Testis (tissue), 5 donors: ENCODE measurements at places on chromosomes 1 and 21. TPM values are rescaled to one million over a fixed set of nuclear protein-coding genes. Genes with fewer than 3 reads are reported as not detected.

DNA sequence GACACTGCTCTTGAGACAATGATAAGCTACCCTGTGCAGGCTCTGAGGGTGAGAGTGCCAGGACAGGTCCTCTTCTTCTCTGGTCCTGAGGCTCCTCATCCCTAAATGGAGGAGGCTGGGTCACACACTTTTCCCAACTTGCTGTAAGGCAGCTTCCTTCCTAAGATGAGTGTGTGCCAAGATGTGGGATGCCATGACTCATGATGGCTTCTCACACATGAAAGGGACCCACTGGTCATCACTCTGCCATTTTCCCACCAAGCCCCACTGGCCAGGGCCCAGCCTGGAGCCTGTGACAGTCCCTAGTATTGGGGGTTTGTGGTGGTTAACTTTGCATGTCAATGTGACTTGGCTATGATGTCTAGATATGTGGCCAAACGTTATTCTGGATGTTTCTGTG lies 54.4 kb downstream of the CNIH3 start:
- H3K4me1 ChIP-seq = no peaks in the 10 kb centered on the region
- H3K36me3 ChIP-seq = no peaks in the 10 kb centered on the region
- no peaks in the 10 kb centered on the region for H3K27me3 ChIP-seq
- no peak overlapping the region for H3K4me3 ChIP-seq
- no peak overlapping the region for H3K27ac ChIP-seq
- DNase-seq = no peak

GRCh38 chr1:61157468-61157987 lies 75.2 kb downstream of the NFIA start:
- H3K4me1 ChIP-seq = peaks cover 14% of the 10 kb centered on the region
- H3K27ac ChIP-seq = peak overlapping the region; percentile 15
- no peak overlapping the region for H3K4me3 ChIP-seq
- DNase-seq = no peak

DNA sequence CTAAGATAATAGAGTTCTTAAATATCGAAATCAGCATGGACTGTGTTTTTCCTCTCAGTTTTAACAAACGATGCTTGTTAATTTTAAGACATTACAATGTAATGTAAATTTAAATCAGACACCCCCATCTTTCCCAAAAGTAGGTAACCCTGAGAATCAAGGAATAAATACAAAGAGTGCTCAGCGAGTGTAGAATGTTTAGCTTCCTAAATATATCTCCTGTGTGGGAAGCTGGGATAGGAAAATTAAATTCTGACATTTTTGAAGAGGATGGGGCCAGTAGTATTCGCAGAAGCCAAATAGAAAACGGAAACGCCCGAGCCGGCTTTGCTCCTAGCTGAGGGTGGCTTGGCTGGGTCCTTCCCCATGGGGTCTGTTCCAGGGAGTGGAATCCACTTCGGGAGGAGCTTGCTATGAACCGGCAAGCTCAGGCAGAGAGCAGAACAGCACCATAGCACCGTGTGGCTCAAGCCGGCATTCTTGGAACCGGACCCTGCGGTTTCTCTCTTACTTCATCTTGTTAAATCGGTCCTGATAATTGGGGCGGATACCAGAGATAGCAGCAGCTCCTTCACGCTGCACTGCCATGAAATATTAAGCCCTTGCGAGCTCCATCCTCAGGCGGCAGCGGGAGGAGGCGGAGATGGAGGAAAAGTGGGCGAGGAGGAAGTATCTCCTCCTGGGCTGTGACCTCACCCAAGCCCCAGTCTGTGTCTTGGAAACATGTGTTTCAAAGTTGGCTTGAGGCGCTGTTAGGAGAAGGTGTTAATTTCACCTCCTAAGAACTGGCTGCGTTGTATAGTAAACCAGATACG lies 24.9 kb downstream of the MAP3K7CL start:
- H3K27ac ChIP-seq = peak overlapping the region; percentile 64
- no peaks in the 10 kb centered on the region for H3K27me3 ChIP-seq
- DNase-seq = peak; percentile 29
- no peaks in the 10 kb centered on the region for H3K4me1 ChIP-seq
- H3K36me3 ChIP-seq = no peaks in the 10 kb centered on the region

DNA sequence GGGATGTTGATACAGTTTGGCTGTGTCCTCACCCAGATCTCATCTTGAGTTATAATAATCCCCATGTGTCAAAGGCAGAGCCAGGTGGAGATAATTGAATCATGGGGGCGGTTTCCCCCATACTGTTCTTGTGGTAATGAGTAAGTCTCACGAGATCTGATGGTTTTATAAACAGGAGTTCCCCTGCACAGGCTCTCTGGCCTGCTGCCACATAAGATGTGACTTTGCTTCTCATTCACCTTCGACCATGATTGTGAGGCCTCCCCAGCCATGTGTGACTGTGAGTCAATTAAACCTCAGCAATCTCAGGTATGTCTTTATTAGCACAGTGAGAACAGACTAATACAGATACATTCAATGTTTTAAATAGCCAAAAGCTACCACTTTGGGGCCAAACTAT lies 41.1 kb downstream of the SLC35F3 start:
- H3K36me3 ChIP-seq = no peaks in the 10 kb centered on the region
- H3K27ac ChIP-seq = no peak overlapping the region
- H3K27me3 ChIP-seq = no peaks in the 10 kb centered on the region

DNA sequence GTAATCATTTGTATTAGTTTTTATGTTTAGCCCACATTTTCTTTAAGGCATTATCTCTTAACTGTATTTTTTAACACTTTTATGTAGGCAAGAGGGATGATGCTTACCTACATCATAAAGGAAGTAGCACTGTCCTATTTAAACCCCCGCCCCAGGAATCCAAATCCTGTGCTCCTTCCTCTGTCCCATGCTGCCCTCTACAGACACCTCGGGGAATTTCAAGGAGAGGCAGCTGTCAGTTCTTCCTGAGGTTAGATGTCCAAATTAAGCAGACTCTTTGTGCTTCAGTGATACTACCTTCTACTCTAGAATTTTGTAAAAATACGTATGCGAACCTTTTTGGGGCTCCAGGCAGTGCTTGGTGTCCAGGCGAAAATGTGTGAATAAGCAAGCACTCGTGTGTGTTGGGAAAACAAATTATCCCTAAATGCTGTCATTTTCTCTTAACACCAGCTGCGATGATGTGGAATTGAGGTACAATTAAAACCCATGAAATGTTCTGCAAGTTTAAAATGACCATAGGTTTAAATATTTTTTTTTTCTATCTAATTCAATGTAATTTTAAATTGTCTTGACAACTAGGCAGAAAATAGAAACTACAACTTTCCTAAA lies 19.2 kb downstream of the CRCT1 start:
- no peaks in the 10 kb centered on the region for H3K27me3 ChIP-seq
- H3K27ac ChIP-seq = no peak overlapping the region
- DNase-seq = peak; percentile 72

GRCh38 chr1:183590244-183591191 lies at the start of gene NCF2:
TSS of gene NCF2 (minus strand) at chr1:183590459. CDS start at chr1:183590329, 130 bp downstream.
- DNase-seq = peak; percentile 26
- H3K4me1 ChIP-seq = no peaks in the 10 kb centered on the region
- no peaks in the 10 kb centered on the region for H3K27me3 ChIP-seq
- no peak within 1 kb of the TSS for H3K4me3 ChIP-seq
- H3K36me3 ChIP-seq = no peaks in the 10 kb centered on the region

GRCh38 chr1:63643926-63644325 lies 50.7 kb downstream of the PGM1 start:
- no peak overlapping the region for H3K4me3 ChIP-seq
- no peaks in the 10 kb centered on the region for H3K36me3 ChIP-seq
- no peak for DNase-seq
- no peaks in the 10 kb centered on the region for H3K27me3 ChIP-seq
- H3K27ac ChIP-seq = no peak overlapping the region

DNA sequence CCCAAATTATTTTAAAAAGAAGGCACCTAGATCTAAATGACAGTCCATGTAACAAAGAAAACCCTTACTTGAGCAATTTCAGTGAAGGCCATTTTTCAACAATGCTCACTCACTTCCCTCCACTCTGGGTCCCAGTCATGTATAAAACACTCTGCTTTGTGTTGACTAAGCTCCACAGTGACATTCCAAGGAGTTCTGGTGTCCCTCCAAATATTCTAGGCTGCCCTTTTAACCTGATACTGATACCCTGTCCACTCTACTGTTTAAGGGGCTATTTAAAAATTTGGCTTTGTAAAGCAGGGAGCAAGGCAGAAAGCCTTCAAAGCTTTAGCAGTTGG lies 73.6 kb downstream of the GNG12 start:
- H3K4me1 ChIP-seq = peaks cover 5% of the 10 kb centered on the region
- DNase-seq = no peak

- H3K4me3 ChIP-seq = no peak overlapping the region
- DNase-seq = no peak
- no peaks in the 10 kb centered on the region for H3K27me3 ChIP-seq
- no peaks in the 10 kb centered on the region for H3K4me1 ChIP-seq
Measured at GRCh38 chr21:40947713-40948112, 100.8 kb upstream of the DSCAM start.

- no peak overlapping the region for H3K27ac ChIP-seq
- DNase-seq = no peak
- H3K36me3 ChIP-seq = no peaks in the 10 kb centered on the region
- peaks cover 5% of the 10 kb centered on the region for H3K4me1 ChIP-seq
- no peak overlapping the region for H3K4me3 ChIP-seq
Measured at GRCh38 chr1:58063095-58063494, 483.4 kb downstream of the OMA1 start.

- no peak overlapping the region for H3K4me3 ChIP-seq
- no peaks in the 10 kb centered on the region for H3K36me3 ChIP-seq
- H3K27ac ChIP-seq = no peak overlapping the region
- H3K27me3 ChIP-seq = no peaks in the 10 kb centered on the region
Measured at GRCh38 chr1:56060906-56061305, 518.5 kb downstream of the PLPP3 start.

- no peaks in the 10 kb centered on the region for H3K36me3 ChIP-seq
- peak within 1 kb of the TSS; percentile 74 for H3K27ac ChIP-seq
- H3K4me3 ChIP-seq = peak within 1 kb of the TSS; percentile 81
- H3K27me3 ChIP-seq = no peaks in the 10 kb centered on the region
- no peaks in the 10 kb centered on the region for H3K4me1 ChIP-seq
Measured at GRCh38 chr1:212432661-212433576, at the start of gene NENF. TSS of gene NENF (plus strand) at chr1:212432920. CDS start at chr1:212432944, 24 bp downstream.

DNA sequence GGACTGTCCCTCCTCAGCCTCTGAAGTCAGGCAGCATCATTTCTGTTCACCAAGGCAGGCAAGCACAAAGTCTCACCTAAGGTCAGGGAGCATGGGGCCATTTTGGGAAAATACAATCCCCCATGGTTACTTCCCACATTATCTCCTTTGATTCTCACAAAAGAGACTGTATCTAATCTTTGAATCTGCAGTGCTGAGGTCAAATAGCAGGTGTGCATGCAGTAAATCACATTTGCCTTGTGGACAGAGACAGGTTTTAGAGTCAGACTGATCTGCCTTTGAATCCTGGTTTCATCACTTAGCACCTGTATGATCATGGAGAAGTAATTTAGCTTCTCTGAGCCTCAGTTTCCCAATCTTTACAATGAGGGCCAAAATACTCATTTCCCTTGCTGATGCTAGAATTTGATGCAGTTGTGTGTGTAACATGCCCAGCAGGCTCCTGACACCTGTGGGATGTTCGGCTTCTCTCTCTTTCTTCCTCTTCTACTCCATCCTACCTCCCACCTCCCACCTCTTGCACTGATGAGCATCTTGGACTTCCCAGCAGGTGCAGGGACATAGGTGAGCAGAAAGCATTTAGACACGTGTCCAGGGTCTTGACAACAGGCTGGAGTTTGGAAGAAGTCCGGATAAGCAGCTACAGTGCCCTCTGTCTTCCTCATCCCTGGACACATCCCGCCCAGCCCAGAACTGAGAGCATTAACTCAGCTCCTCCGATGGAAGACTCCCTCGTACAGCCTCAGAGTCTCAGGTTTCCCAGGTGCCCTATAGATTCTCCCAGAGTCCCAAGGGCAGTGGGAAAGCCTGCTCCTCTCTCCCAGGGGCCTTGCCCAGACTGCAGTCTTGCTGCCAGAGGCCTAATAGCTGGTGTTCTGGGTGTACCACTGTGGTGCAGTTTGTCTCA lies 18.9 kb downstream of the NENF start:
- no peaks in the 10 kb centered on the region for H3K27me3 ChIP-seq
- no peak overlapping the region for H3K27ac ChIP-seq
- H3K4me1 ChIP-seq = no peaks in the 10 kb centered on the region
- H3K36me3 ChIP-seq = no peaks in the 10 kb centered on the region

GRCh38 chr1:27011058-27011764 lies 1.4 kb downstream of the TENT5B start:
- H3K4me3 ChIP-seq = no peak overlapping the region
- H3K36me3 ChIP-seq = no peaks in the 10 kb centered on the region
- no peaks in the 10 kb centered on the region for H3K27me3 ChIP-seq
- DNase-seq = no peak
- peaks cover 4% of the 10 kb centered on the region for H3K4me1 ChIP-seq
- H3K27ac ChIP-seq = no peak overlapping the region

- DNase-seq = no peak
- no peaks in the 10 kb centered on the region for H3K4me1 ChIP-seq
- no peak overlapping the region for H3K4me3 ChIP-seq
- no peak overlapping the region for H3K27ac ChIP-seq
Measured at GRCh38 chr1:78721136-78721535, 71.5 kb downstream of the IFI44 start.

GRCh38 chr1:203584035-203584434 lies 42.6 kb upstream of the ATP2B4 start:
- DNase-seq = no peak
- no peaks in the 10 kb centered on the region for H3K36me3 ChIP-seq
- no peaks in the 10 kb centered on the region for H3K4me1 ChIP-seq
- H3K27me3 ChIP-seq = no peaks in the 10 kb centered on the region

- no peak overlapping the region for H3K4me3 ChIP-seq
- H3K4me1 ChIP-seq = no peaks in the 10 kb centered on the region
- H3K27me3 ChIP-seq = no peaks in the 10 kb centered on the region
- H3K36me3 ChIP-seq = no peaks in the 10 kb centered on the region
- H3K27ac ChIP-seq = no peak overlapping the region
Measured at GRCh38 chr1:203456577-203456976, 19.0 kb upstream of the PRELP start.

DNA sequence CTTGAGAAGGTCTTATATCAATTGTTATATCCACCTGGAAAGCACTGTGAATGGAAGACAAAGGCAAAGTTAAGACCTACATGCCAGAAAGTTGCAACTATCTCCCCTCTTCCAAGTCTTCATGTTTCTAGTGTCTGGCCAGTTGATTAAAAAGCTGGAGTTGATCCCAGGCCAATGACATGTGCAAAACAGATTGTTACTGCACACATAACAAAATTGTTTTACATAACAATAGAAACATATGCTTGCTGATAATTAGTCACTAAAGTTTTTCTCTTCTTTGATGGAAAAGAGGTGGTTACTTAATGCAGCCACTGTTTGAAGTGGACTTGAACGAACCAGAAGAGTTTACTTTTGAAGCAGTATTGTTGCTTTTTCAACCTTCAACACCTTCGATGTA lies 158.2 kb downstream of the TGFBR3 start:
- H3K4me1 ChIP-seq = peaks cover 2% of the 10 kb centered on the region
- no peak overlapping the region for H3K4me3 ChIP-seq

- no peaks in the 10 kb centered on the region for H3K36me3 ChIP-seq
- DNase-seq = no peak
- peak overlapping the region; percentile 80 for H3K27ac ChIP-seq
- H3K4me3 ChIP-seq = no peak overlapping the region
- peaks cover 52% of the 10 kb centered on the region for H3K4me1 ChIP-seq
- H3K27me3 ChIP-seq = no peaks in the 10 kb centered on the region
Measured at GRCh38 chr21:45410151-45410864, 5.3 kb downstream of the COL18A1 start.

GRCh38 chr1:172402878-172403569 lies 17.5 kb upstream of the C1orf105 start:
- H3K27me3 ChIP-seq = no peaks in the 10 kb centered on the region
- H3K4me1 ChIP-seq = peaks cover 44% of the 10 kb centered on the region
- H3K27ac ChIP-seq = peak overlapping the region; percentile 46
- DNase-seq = no peak

OR2L3 gene
- total RNA-seq = not detected

GCSAML gene
- total RNA-seq = 3.7 TPM

FHAD1 gene
- 22.0 TPM for total RNA-seq

PTAFR gene
- 0.94 TPM for total RNA-seq

FMOD gene
- 9.5 TPM for total RNA-seq

RIMS3 gene
- 9.4 TPM for total RNA-seq

OLFML3 gene
- total RNA-seq = 4.6 TPM

CCDC181 gene
- total RNA-seq = 14.2 TPM
